SK-MEL-5 (cell line): ENCODE measurements at places on chromosomes 13 and 19. TPM values are rescaled to one million over a fixed set of nuclear protein-coding genes. Genes with fewer than 3 reads are reported as not detected.

The PEAK3 gene
- total RNA-seq = not detected in 2 replicates

The CACNG7 gene
- total RNA-seq = not detected in 2 replicates

GRCh38 chr13:74103970-74104555 is 30.1 kb downstream of the KLF12 start:
- no peak for DNase-seq

The CYP4F22 gene
- total RNA-seq = not detected in 2 replicates

The APC2 gene
- 1.8 and 2.0 TPM in 2 replicates for total RNA-seq

DNA sequence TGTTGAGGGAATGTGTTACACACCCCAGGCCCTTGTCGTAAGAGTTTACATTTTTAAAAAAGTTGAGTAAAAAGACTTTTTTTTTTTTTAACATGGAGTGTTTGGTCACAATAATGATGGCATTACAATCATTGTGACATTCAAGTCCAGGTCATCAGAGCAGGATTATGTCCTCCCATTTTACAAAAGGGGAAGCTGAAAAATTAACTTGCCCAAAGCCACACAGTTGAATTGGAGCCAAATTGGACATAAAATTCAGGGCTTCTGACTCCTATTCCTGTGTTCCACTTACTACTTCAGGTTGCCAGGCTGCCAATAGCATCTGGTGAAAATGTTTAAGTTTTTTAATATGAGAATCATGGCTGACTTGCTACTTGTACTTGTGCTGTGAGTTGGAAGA is 49.3 kb downstream of the DLEU7 start:
- DNase-seq = no peak

DNA sequence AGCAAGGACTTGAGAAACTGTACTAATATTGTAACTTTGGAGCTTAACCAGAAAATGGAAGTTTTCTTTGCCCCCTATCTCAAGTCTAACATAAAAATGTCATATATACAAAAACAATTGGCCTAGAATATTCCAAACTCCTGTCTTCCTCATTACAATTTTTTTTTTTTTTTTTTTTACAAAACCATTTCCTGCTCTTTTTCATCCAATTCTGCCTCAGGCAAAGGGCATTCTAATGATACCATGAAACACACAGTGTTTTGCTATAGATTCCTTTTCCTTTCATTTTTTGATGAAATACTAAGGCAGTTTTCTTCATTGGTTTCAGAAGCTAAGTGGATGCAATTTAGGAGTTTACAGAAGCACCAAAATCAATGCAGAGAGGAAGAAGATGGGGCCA is 119.7 kb downstream of the LHFPL6 start:
- DNase-seq = peak; percentile 72

- peak; percentile 85 for DNase-seq
These were observed 2660.1 kb upstream of the PCDH20 start for GRCh38 chr13:64075543-64076271.

GRCh38 chr19:58284199-58284598 is 5.4 kb downstream of the ZNF8 start:
- DNase-seq = no peak

- no peak for DNase-seq
These were observed 17.8 kb upstream of the CACNG8 start for GRCh38 chr19:53944933-53945332.

The MBD3L3 gene
- total RNA-seq = not detected in 2 replicates

The KLK1 gene
- total RNA-seq = not detected in 2 replicates

The THSD1 gene
- 0.32 and 0.42 TPM in 2 replicates for total RNA-seq

DNA sequence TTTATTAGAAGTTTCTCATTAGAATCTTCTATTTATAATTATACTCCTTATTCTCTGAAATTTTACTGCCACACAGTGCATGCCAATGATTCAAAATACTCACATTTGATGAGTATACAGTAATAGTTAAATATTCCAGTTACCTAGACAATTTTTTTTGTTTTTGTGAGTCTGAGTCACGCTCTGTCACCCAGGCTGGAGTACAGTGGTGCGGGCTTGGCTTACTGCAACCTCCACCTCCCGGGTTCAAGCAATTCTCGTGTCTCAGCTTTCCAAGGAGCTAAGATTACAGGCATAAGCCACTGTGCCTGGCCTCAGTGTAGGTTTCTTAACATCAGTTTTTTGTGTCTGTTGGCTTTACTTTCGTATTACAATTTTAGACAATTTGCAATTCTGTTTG is 87.1 kb downstream of the ZNF486 start:
- no peak for DNase-seq

DNA sequence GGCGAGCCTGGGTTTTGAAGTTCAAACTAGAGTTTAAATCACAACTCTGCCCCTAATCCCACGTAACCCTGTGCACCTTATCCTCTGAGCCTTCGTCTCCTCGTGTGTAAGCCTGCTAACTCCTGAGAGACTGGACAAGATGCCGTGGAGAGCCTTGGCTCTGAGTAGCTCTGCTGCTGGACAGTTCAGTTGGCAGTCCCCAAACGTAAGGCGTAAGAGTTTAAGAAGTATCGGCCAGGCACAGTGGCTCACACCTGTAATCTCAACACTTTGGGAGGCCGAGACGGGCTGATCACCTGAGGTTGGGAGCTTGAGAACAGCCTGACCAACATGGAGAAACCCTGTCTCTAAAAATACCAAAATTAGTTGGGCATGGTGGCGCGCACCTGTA is 4.7 kb upstream of the CD79A start:
- no peak for DNase-seq

- DNase-seq = no peak
These were observed 49.9 kb downstream of the RAB20 start for GRCh38 chr13:110511509-110512181.

- peak; percentile 78 for DNase-seq
These were observed 43.7 kb upstream of the ADGRE5 start for GRCh38 chr19:14337510-14337909.

GRCh38 chr19:47628078-47628771 is 19.3 kb downstream of the BICRA start:
- no peak for DNase-seq

GRCh38 chr13:107205318-107206104 is 637.6 kb upstream of the ARGLU1 start:
- peak; percentile 67 for DNase-seq

- peak; percentile 38 for DNase-seq
These were observed 32.2 kb downstream of the MYO9B start for GRCh38 chr19:17107546-17108452.

GRCh38 chr13:34335014-34336007 is 517.4 kb downstream of the RFC3 start:
- DNase-seq = no peak

- DNase-seq = no peak
These were observed 366.4 kb upstream of the SPRY2 start for GRCh38 chr13:80707000-80707983.

GRCh38 chr13:54383604-54384003 is 1355.0 kb downstream of the OLFM4 start:
- no peak for DNase-seq

GRCh38 chr19:31348481-31349159 is 616 bp downstream of the TSHZ3 start:
- no peak for DNase-seq

The ITGBL1 gene
- 0.34 and 0.59 TPM in 2 replicates for total RNA-seq
